ENCODE measurements at places on chromosomes 11 and 22.

- no peak for DNase-seq
Observed at GRCh38 chr11:69662021-69662698, 13.0 kb downstream of the LTO1 start.

DNA sequence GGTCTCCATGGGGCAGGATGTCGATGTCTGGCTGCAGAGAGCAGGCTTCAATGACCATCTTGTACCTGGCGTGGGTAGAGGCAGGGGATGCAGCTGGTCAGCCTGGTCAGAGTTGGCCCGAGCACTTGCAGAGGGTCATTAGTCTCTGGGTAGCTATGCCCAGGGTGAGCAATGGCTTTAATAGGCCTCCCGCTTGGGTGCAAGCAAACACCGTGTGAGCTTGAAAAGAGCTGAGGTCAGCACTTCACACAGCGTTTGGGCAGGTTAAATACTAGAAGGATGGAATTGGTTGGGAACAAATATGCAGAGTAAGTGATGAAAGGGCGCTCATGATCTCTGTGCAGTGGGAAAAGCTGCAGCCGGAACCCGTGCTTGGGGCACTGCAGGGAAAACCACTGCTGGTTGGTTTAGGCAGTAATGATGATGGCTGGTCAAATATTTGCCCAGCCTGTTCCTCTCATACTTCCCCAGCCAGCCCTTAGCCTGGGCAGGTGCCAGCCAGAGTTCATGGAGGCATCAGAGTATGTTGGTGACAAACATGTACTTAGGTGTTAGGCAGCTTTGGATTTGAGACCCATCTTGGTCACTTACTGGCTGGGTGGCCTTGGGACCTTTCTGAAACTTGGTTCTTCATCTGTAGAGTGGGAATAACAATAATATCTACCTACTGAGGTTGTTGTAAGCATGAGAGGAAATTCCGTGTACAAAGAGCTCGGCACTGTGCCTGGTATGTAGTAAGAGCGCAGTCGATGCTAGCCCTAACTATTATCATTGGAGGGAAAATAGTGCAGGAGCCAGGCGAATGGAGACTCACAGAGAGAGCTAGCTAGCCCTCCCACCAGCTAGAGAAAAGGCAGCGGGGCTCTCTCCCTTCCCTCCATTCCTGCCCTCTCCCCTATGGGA, 25.2 kb upstream of the KCNJ11 start:
- no peak for DNase-seq

- DNase-seq = no peak
Observed at GRCh38 chr11:124868331-124869274, 3.4 kb downstream of the ROBO3 start.

GRCh38 chr11:41988951-41989572, 529.6 kb upstream of the LRRC4C start:
- no peak for DNase-seq

- no peak for DNase-seq
Observed at GRCh38 chr11:65185869-65186341, 4.2 kb downstream of the CAPN1 start.
